ENCODE measurements at places on chromosomes 1 and 21.
A peak's percentile ranks its signal among the peaks of the same experiment; 100 is the strongest.

DNA sequence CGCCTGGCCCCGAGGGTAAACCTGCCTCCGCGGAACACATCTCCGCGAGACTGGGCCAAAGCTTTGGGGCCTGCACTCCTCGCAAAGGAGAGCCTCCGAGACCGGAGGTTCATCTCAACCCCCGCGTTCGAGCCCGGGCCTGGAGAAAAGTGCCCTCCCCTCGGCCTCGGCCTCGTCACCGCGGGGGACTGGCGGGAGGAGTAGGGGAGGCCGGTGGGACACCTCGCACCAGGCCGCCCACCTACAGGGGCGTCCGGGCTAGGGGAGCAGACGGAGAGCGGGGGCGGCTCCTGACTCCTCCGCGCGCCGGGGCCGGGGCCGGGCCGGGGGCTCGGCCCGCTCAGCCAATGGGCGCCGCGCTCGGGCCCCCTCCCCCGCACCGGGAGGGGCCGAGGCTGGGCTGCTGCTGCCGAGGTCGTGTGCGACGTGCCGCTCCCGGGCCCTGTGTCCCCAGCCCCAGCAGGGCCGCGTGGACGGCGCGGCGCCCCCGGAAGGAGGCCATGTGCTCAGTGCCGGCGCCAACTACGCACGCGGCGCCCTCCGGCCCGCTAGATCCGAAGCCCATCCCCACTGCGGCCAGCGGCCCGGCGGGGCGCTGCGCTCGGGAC, 684 bp downstream of the SLC2A1 start:
- peak; percentile 75 for DNase-seq

DNA sequence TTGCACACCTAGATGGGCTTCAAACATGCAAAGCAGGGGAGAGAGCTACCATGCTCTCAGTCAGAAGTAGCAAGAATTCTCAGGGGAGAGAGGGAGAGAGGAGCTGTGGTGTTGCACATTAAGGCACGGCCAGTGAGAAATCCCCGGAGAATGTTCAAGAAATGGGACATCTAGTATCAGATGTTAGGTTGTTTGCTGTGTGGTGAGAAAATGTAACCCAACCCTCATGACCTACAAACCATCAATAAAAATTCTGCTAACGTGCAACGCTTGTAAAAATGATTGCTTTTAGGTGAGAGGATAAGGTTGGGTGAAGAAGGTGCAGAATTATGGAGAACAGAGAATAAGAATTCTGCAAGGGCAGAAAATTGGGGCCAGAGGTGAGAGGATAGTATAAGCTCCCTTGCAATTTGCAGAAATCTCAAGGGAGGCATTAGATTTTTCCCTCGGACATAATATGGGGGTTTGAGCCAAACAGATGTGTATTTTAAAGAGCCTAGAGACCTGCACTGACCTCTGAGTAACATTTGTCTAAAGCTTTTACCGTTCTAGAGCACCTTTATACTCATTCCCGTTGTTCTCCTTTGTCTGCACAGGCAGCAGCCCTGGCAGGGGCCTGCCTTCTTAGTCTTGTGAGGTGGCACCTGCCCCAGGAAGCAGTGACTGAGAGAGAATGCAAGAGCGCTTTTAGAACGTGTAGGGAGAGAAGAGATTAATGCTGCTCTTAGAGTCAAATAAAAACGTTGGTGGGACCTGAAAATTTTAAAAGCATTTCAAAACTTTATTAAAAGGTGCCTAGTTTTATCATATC, 25.4 kb upstream of the KIAA0040 start:
- no peak for DNase-seq

DNA sequence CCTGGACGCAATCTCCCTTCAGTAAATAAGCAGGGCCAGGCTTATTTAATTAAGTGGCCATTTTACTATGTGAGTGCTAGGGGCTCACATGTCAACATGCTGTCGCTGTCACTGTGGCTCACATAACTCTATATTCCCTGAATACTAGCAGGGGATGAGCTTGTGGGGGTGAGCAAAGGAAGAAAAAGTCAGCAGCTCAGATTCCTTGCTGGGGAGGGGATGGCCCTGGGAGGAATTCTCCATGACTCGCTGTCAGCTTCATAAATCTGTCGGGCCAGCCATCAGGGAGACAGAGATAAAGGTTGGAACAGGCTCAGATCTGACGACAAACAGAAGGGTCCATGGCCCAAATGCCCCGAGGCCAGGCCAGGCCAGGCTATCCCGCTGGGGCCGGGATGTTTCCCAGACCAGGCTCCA, 26.0 kb upstream of the PLEKHG5 start:
- DNase-seq: peak; percentile 57

- DNase-seq: no peak
Measured at GRCh38 chr1:22508329-22508728, 55.0 kb upstream of the EPHA8 start.

- DNase-seq: no peak
Measured at GRCh38 chr1:40704817-40705733, 13.6 kb downstream of the NFYC start.

- no peak for DNase-seq
Measured at GRCh38 chr1:191901651-191902050, 256.6 kb upstream of the RGS18 start.

- peak; percentile 80 for DNase-seq
Measured at GRCh38 chr1:54569339-54569738, 21.3 kb downstream of the ACOT11 start.

GRCh38 chr1:183967914-183968313, 69.6 kb downstream of the COLGALT2 start:
- DNase-seq: no peak

GRCh38 chr1:205652984-205653383, 21.2 kb upstream of the ELK4 start:
- no peak for DNase-seq

GRCh38 chr1:95982711-95983110, 738.9 kb upstream of the PTBP2 start:
- no peak for DNase-seq

DNA sequence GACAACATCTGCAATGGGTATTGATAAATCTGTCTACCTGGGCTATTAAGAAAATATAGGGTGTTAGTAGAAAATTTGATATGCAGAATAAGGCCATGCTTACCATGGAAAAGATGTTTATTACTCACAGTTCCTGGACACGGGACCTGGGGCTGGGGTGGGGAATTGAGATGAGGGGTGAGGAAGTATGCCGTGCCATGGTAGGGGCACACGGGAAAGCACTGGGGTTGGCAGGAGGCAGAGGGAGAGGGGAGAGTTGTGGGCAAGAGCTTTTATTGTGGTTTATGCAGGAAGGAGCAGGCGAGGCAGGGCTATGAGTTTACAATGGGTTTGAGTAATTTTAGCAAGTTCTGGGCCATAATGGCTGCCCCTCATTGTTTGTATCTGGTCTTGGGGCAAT, 493.8 kb downstream of the SIPA1L2 start:
- no peak for DNase-seq

- DNase-seq: peak; percentile 61
Measured at GRCh38 chr1:63888984-63889383, 115.2 kb downstream of the ROR1 start.

DNA sequence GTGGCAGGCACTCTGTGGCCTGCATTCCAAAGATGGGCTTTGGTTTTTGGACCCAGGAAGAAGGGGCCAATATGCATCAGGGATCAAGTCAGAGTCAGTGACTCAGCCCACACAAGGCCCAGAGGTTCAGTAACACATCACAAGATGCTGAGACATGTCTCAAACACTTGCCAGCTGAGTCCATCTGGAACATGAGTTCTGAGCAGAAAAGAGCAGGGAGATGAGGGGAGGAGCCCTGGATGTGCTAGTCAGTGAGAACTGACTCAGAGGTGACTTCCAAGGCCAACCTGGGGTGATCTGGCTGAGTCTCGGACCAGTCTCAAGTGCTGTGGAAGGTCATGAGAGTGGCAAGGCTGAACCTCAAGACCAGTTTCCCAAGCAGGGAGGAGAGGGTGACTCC, 150.1 kb downstream of the CDC7 start:
- peak; percentile 92 for DNase-seq

GRCh38 chr1:86466109-86466844, 2.5 kb upstream of the CLCA1 start:
- no peak for DNase-seq

DNA sequence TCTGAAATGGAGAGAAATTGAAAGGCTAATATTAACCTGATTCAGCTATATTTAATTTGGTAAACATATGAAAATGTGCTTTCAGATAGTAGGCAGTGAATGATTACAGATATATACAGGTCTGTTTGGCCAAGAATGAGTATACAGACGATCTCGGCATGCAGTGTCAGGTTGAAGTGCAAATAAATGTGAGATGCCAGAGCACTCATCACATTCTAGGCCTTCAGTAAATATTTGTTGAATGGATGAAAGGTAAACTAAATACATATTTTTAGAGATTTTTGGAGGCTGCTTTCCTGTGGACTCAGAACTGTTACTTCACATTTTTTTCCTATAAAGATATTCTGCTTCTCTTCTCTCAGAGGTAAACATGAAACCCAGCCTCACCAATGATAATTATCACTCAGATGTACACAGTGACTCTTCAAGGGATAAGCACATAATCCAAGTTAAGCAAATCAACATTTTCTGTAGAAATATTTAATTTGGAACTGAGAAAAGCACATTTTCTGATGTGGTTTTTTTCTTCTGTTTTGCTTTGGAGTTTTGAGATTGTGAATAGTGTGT, 702.9 kb downstream of the BRINP3 start:
- DNase-seq: no peak

GRCh38 chr1:92125204-92125603, 45.1 kb downstream of the BTBD8 start:
- DNase-seq: no peak

DNA sequence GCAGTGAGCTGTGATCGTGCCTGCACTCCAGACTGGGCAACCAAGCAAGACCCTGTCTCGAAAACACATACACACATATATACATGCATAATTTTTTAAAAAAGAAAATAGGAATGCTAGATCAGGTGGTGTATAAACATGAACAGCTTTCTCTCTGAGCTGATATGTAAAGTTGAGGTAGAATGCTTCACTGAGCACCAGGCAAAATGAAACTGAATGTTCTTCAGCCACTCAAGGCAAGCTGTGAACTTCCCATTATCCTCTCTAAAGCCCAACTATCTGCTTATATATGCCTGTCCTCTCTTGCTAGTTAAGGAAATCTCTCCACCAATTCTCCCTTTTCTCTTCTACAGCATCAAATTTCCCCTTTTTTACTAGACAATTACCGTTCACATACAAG, 93.0 kb downstream of the NUF2 start:
- DNase-seq: no peak

DNA sequence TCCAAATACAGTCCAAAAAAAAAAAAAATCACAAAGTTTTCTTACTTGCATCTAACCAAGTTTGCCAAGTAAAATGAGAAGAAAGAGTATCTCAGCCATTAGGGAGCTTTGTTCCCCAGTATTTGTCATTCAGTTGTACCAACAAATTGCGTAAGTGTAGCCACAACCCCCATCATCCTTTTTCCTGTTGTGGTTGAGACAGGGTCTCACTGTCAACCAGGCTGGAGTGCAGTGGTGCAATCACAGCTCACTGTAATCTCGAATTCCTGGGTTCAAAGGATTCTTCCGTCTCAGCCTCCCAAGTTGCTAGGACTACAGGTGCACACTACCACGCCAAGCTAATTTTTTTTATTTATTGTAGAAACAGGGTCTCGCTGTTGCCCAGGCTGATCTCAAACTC, 9.5 kb downstream of the STX6 start:
- DNase-seq: peak; percentile 23

GRCh38 chr1:202645097-202645476, 65.2 kb downstream of the SYT2 start:
- no peak for DNase-seq

GRCh38 chr1:85387781-85388180, 77.2 kb downstream of the DDAH1 start:
- DNase-seq: no peak

Measured in M059J (cell line).